Kidney epithelial cell (primary cell): ENCODE measurements at places on chromosomes 5 and 9.

GRCh38 chr9:115691693-115692092, 461.9 kb upstream of the PAPPA start:
- DNase-seq: no peak

- DNase-seq: no peak
Measured at GRCh38 chr9:113596616-113597320, 133.2 kb downstream of the RGS3 start.

GRCh38 chr5:14445576-14446290, 135.9 kb upstream of the OTULINL start:
- no peak for DNase-seq

DNA sequence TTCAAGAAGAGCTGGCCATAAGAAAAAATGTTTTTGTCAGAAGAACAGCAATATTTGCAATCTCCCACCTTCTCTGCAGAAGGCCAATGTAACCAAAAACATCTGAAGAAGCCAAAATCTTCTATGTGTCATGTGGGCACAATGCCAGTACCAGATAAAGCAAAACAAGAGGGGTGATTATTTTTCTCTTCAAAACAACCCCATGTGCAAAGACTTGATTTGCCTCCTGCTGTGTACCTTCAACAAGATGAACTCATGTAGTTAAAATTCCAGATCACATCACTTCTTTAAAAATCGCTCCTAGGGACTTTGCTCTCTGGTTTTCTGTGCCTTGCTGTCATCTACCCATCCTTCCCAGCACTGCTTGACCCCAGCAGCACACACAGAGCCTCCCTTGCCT, 134.0 kb upstream of the MAP3K1 start:
- no peak for DNase-seq

- DNase-seq: no peak
Measured at GRCh38 chr5:39579750-39580149, 155.0 kb upstream of the DAB2 start.

- DNase-seq: no peak
Measured at GRCh38 chr5:142239394-142240159, 85.2 kb downstream of the SPRY4 start.

DNA sequence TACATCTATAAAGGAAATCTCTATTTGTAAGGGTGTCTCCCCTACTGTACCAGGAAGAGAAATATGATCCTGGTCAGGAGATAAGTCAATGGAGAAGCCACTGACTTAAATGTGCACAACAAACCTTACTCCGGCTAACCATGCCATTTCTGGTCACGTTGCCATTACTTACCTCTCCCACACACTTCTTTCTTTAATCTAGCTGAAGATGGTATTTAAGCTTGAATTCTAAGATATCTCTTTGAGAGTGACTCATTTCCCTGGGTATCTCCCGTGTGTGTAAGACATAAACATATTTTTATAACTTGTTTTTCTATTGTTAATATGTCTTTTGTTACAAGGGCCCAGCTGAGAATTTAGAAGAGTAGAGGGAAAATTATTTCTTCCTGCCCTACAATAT, 296.6 kb downstream of the SEMA5A start:
- DNase-seq: no peak

- DNase-seq: no peak
Measured at GRCh38 chr9:93245437-93245970, 61.6 kb downstream of the WNK2 start.

DNA sequence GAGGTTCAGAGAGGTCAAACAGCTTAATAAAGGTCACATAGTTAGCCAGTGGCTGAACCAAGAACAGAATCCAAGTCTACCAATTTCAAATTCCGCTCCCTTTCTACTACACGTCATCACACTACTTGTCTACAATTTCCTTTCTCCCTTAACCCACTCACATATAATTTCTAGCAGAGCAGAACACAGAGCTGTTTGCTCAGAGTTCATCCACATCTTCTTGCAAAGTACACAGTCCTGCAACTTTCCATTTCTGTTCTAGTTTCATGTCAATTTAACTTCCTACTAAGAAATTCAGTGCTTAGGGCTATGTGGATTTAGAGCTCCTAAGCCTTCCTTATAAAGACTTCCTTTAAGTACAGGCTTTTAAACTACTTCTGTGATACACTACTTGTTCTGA, 61.3 kb downstream of the MEGF9 start:
- DNase-seq: no peak

- no peak for DNase-seq
Measured at GRCh38 chr5:84085387-84086041, 299.2 kb downstream of the EDIL3 start.

DNA sequence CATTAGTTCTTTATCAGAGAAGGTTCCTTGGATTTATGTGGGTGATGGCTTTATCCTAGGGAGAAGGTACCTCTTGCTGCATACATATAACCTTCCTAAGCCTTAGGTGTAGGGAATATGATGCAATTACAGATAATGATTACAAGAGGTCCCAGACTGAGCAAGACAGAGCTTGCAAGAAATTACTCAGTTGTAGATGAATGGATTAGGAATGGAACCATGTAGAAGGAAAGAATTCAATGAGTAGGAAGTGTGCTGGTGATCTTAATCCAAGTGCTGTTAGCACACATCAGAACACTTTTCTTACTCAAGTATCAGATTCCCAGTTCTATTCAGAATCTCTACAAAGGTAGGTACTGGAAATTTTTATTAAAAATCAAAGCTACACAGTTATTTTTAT, 2.5 kb downstream of the OR13F1 start:
- DNase-seq: no peak

DNA sequence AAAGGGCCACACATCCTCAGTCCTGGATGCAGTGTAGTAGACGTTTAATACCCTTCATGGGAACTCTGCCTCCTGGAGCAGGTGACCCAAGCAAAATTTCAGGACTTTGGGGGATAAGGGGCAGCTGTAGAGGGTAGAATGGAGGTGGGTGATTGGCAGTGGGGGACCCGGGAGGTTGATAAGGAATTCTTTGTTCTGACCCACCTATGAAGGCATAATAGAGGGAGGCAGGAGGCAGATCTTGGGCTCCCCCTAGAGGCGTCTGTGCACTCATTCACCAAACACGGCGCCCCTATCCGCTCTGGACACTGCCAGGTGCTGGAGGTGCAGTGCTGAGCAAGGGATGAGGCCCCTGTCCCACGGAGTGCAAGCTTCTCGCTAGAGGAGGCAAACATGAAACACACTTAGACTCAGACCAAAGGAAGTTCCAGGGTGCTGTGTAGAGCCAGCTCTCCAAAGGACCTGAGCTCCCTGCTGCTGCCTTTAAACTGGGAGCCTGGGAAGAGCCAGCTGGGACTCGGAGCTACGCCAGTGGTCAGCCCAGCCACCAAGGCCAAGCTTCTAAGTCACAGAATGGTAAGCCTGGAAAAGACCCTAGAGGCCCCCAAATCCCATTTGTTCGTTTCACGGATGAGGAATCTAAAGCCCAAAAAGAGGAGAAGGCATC, 7.7 kb downstream of the IL17B start:
- DNase-seq: no peak

- DNase-seq: no peak
Measured at GRCh38 chr5:33227247-33227646, 213.5 kb upstream of the TARS1 start.

GRCh38 chr5:159775890-159776289, 140.4 kb upstream of the ADRA1B start:
- DNase-seq: no peak

- DNase-seq: no peak
Measured at GRCh38 chr5:145967296-145967695, 30.9 kb downstream of the SH3RF2 start.

DNA sequence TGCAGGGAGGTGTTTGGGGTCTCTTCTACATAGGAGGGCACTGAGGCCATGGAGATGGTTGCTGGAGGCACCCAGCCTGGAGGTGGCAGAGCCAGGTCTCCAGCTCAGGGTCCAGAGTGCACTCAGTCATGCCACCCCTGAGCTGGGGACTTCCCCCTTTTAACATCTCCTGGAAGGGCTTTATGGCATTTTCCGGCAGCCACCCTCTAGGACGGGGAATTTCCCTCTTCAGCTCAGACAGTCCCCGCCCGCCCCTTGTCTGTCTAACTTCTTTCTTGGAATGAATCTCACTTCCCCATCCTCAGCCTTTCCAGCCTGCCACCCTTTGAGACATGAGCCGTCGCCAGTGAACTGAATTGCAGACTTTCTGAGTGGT, 49.9 kb downstream of the COL15A1 start:
- no peak for DNase-seq

GRCh38 chr9:17481565-17481964, 97.3 kb upstream of the SH3GL2 start:
- no peak for DNase-seq

DNA sequence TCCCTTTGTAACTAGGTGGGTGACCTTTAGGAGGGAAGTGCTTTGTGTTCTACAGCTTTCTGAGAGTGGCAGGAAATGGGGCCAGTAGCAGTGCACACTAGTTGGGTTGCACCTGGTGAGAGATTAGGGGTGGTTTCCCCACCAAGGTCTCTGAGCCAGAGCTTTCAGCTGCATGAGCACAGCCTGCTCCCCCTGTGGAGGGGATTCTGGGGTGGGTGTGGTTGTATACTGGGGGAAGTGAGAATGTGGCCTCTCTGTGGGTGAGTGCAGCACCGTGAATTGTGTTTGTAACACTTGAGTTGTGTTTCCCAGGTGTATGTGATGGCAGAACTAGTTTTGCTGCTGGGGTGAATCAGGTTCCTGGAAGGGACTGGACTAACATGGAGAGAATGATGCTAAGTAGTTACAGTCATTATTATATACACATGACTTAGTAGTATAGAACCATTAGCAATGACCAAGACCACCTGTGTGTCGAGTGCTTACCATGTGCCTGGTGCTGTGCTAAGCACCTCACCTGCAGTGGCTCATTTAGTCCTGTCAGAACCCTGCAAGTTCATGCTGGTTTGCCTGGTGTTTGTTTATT, 11.8 kb upstream of the CXXC5 start:
- DNase-seq: no peak

DNA sequence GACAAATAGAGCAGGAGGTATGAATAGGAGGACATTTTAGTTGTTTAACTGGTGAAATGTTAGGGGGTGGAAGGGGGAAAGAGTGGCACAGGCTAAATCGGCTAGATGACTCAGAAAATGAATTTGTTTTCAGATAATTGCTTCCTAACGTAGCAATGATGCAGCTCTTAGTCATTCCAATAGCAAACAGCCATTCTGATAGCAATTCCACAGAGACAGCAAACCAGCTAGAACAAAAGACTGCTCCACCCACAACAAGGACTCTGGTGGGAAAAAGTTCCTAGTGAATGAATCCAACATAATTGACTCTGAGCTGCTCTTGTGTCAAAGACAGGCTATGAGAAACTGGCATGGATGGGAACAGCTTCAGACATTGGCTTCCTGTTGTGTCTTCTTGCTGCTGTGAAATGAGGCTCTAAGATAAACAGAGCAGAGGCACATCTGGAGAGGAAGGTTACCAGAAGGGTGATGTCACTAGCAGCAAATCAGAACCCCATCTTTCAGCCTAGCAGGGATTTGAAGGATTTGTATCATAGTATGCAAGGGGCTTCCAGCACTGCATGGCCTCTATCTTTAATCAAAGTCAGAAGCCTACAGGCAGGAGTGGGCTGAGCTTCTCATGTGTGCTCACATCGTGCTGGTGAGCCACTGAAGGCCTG, 28.1 kb upstream of the F2RL1 start:
- peak; percentile 97 for DNase-seq

DNA sequence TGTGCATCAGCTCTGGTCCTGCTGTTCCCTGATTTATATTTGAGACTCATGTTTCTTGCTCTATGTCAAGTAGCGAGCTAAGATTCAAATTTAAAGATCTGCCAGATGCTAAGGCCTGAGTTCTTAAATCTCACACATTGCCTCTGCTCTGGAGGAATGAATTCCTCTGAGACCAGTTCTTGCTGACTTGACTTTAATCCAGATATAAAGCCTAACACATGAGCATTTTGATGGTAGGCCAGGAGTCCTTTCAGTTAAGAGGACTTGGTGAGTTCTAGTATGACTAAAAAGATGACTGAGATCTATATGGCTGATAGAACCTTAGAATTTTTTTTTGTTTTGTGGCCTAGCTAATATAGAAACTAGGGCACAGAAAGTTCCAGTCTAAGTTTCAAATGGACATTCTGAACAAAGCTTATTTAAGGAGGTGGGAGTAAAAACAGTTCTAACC, 1.3 kb upstream of the INIP start:
- DNase-seq: no peak

DNA sequence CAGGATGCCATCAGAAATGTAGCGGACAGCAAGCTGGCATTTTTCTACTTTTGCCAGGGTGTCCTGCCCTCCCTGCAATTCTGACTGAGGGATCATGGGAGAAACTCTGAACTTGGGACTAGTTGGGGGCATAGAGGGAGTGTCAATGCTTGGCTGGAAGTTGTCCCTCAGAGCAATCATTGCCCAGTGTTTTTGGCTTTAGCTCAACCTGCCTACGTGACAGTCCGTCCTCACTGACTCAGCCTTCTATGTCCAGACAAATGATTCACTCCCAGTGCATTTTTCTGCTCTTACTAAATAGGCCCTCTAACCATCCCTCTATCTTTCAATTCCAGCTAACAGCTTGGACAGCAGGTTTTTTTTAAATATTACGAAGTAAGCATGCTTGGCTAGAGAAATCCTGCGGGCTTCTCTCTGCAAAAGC, 627.4 kb downstream of the TLR4 start:
- DNase-seq: peak; percentile 81

DNA sequence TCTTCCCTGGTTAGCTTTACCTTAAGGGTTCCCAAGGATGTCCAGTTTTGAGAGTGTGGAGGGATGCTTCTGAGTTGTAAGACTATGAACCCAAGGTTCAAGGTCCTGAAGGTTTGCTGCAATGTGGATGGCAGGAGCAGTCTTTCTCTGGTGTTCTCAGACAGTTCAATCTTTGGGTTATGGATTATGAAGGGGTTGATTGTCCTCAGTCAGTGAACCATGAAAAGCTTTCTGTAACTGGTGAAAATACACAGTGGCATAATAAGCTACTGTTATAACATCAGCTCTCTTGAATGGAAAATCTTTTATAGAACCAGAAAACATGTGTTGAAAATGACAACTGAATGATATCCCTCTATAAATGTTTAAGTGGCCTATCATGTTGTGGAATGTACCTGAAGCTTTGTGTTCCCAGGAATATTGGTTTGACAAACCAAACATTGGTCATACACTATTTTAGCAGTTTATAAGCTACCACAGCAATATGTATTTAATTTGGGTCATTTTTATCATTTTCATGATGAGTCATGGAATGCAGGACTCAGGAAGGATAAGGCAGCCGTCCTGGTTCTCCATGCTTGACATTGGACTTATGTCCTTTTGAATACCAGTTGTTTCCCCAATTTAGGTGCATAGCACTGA, 1041.8 kb upstream of the ARRDC3 start:
- DNase-seq: no peak

GRCh38 chr5:72817671-72818266, 1.3 kb downstream of the TNPO1 start:
- DNase-seq: no peak

DNA sequence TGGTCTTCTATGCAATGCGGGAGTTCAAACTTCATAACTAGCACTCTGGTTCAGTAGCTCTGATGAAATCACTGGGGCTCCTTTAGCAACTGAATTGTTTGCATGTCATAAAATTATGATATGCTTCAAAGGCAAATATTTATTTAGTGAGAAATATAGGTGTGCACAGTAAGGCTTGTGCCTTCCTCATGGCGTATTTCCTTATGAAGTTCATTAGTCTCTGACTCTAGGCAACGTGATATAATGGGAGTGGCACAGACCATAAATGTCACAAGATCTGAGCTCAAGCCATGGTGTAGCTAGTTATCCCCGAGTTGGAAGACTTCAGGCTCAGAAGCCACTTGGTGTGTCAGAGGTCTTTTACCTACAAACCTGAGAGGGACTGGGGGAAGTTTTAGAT, 35.5 kb downstream of the PIP5K1B start:
- no peak for DNase-seq

GRCh38 chr5:8474569-8474930, 605.6 kb downstream of the MTRR start:
- no peak for DNase-seq
